Stimulated activated CD4-positive, alpha-beta T cell treated with anti-CD3 and anti-CD28 coated beads, Interleukin-2, amount 100 ng/mL, for 4 hours (primary cell): ENCODE measurements at places on chromosomes 1 and 21.

DNA sequence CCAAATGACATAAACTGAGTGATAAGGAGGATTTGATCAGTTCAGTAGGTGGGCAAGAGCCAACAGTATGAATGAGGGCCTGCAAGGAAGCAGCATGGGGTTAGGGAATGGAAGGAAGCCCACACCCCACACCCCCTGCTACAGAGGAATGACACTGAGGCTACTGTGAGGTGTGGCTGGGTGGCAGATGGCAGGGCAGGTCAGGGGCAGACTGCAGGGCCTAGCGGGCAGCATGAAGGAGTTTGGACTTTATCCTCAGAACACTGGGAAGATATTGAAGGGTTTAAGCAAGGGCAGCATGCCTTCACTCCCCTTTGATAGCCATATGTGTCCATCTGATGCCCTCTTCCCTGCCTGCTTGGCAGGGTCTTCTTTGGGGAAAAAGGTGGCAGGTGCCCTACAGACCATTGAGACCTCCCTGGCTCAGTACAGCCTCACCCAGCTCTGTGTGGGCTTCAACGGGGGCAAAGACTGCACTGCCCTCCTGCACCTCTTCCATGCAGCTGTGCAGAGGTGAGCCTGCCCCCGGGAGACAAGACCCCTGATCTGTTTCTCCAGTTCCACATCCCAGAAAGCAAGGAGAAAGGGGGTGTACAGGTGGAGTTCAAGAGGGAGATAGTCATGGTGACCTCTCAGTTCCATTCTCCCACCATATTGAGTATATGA is 4.1 kb upstream of the LENEP start:
- DNase-seq: no peak

DNA sequence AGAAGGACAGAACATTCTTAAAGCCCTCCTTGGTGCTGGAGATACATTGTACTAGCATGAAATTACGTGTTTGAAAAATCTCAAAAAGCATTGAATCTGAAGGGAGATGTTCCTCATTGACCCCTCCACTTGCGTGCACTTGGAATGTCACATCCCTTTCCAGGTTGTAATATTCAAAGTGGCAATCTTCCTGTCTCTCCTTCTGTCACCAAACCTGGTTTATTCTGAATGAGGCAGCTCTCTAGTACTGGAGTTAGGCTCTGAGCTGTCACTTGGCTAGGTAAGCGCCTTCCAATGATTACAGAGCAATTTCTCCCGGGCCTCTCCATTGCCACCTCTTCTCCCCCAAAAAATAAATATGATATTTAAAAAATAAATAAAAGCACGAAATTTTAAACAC is 855 bp downstream of the DSCAM start:
- no peak for DNase-seq

DNA sequence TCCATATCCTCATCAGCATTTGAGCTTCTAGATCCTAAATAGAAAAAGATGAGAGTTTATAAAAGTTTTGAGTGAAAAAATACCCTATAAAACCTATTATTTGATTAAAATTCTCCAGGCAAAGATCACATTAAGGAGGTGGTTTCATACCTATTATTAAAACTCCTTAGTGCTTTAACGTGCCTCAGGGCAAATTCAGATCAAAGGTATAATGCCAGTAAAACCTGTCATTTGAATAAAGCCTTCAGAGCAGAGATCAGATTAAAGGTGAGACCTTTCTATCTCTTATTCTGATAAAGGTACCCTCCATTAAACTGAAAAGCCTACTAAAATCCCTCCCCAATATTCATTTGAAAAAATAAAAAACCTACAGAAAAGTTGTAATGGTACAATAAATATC is 34.3 kb upstream of the TRIM33 start:
- no peak for DNase-seq

DNA sequence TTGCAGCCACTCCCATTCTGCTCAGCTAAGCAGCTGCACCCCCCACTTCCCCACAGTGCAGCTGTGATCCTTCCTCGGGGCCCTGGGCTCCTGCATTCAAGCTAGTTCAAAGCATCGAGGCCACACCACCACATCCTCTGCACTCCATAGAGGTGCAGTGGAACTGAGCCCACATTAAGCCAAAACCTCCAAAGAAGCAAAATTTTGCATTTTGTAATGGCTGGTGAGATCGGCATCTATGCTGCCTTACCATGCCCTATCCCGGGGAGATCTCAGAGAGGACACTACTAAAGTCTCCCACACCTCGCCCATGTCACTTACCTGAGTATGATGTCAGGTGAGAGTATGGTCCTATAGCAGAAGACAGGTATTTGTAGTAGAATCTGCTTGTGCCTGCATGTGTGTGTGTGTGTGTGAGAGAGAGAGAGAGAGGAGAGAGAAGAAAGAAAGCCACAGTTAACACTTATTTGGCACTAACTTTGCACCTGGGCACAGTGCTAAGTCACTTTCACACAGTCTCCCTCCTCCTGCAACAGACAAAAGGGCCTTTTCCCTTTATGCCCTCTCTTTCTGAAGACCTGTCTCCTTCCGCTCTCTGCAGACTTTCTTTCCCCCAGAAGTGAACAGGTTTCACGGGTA is 89.8 kb downstream of the KIF14 start:
- no peak for DNase-seq

DNA sequence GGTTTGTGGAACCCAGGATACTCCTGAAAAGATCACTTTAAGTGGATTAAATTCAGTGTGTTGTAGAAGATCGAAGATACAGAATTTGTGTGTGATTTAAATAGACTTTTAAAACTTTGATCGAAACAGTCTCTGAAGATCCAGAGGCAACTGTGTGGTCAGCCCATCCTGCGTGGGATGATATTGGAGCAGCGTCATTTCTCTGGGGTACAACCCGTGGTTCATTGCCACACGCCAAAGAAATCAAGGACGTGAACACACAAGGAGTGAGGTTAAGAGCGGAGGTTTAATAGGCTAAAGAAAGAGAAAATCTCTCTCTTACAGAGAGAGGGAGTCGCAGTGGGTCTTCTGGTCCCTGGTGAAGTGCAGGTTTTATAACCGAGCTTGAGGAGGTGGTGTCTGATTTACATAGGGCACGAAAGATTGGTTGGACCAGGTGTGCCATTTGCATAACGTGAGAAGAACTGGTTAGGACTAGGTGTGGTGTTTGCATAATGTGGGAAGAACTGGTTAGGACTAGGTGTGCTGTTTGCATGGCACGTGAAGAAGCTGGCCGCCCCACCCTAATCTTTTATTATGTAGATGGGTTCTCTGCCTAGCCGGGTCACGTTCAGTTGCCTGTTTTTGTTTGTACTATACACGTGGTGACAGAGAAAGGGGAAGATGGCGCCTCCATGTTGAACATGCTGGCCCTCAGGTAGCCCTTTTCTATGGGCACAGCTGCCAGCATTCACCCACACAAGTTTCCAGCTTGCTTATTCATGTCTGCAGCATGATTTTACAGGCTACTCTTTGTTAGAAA is 82.3 kb downstream of the ADSS2 start:
- no peak for DNase-seq

DNA sequence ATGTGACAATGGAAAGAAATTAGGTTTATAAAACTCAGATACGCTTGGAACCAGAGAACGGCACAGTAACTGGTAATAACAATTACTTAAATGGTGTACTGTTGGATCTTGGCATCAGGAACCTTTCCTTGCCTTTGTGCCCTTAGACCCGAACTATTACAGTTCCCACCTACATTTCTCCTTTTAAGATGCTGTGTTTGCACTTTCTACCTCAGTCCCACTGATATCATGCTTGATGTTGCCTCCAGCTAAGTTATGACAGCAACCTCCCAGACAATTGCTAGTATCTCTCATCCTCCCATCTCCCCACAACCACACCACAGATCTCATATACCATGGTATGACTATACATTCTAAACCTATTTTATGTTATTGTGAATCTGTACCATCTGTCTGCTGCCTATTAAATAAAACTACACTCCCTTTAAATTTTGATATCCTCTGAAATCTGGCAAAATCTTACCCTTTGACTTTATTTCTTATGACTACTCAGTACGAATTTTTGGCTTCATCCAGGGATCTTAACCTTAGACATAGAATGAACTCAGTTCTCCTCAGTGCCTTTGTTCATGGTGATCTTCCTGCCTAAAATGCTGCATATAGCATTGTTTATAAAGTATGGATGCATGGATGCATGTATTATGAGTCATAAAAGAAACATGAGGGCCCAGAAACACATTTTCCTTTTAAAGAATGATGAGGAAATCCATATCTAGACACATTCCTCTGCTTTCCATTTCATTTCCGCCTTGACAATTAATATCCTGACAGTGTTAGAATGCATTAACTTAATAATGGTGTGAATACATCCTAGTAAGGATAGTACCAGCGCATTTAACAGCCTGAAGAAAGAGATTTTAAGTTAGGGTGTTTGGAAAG is 64.1 kb downstream of the LRRC8D start:
- DNase-seq: no peak

GRCh38 chr1:194830387-194830786 is 1644.0 kb upstream of the B3GALT2 start:
- no peak for DNase-seq

DNA sequence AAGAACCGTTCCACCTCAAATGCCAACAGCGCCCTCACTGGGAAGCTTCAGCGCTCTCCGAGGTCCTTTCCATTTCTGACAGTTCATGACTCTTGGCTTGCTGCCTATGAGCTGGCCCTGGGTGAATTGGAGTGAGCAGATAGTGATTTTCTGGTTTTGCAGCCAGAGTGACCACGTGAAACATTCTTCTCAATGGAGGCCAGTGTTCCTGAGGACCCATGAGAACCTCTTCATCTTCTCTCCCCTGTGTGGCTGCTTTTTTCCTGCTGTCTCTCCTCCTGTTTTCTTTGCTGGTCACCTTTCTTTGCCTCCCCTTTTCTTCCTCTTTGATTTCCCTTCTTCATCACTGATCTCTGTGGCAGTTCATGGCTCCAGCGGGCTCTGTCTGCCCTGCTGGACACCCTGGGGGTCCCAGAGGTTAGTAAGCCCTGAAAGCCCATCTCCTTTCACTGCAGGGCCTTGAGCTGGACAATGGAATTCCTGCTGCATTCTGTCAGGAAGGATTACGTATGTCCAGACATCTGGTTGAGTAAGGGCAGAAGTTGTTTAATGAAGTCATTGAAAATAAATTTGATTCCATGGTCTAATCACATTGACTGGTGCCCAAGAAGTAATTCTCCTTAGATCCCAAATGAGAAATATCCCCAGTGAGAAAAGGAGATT is 29.9 kb downstream of the VASH2 start:
- no peak for DNase-seq

GRCh38 chr1:23559985-23560741 is 862 bp upstream of the ID3 start:
- no peak for DNase-seq

DNA sequence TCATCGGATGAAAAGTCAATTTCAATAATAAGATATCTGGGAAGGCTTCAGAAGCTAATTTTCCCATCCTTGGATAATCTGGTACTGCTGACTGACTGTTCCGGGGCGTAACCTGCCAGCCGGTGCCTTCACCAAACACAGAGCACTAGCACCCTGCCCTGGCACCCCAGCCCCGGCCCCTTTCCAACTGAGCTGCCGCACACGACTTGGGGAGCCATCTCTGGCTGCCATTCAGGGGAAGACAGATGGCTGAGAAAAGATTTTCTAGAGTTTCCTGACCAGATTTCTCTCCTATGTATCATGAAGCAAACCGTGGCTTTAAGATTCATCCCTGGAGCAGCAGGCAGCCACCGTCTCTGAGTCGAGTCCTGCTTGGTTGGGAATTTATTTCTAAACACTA is 96.0 kb upstream of the SYT6 start:
- no peak for DNase-seq

DNA sequence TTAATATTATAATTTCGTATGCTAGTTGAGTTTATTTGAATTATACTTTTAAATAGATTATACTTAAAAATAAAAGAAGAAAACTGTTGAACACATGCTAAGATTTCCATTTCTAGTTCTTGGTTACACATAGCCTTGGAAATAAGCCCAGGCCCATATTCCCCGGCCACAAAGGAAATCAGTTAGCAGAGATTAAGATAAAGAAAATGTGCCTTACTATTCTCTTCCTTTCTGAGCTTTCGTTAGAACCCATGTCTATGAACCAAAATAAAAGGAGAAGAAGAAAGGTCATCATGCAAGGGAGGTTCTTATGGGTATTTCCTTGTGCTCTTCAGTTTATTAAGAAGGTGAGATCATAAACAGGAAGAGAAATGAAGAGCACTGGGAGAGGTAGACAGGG is 32.3 kb upstream of the CRP start:
- DNase-seq: no peak

- no peak for DNase-seq
These were observed 35.0 kb downstream of the C21orf91 start for GRCh38 chr21:17784180-17784598.

GRCh38 chr1:225422795-225423517 is 4.9 kb downstream of the LBR start:
- no peak for DNase-seq

DNA sequence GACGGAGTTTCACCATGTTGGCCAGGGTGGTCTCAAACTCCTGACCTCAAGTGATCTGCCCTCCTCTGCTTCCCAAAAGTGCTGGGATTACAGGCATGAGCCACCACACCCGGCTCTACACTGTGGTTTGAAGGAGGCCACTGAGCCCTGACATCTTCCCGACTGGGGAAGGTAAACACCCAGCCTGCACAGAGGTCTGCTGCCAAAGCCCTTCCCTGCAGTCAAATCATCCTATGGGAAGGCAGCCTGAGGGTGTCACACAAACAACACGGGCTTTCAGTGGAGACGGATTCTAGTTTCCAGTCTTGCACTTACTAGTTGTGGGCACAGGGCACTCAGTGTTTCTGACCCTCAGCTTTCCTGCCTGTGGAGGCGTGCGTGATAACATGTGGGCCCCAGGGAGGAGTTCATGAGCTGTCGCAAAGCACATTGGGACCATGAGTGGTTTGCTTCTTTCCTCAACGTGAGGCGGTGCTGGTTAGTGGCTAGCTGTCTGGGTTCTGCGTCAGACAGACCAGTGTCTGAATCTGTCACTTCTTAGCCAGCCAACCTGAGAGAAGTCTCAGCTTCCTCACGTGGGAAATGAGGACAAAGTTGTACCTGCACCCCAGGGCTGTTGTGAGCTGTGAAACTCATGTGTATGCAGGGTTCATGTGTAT is 21.5 kb upstream of the OPRD1 start:
- no peak for DNase-seq

DNA sequence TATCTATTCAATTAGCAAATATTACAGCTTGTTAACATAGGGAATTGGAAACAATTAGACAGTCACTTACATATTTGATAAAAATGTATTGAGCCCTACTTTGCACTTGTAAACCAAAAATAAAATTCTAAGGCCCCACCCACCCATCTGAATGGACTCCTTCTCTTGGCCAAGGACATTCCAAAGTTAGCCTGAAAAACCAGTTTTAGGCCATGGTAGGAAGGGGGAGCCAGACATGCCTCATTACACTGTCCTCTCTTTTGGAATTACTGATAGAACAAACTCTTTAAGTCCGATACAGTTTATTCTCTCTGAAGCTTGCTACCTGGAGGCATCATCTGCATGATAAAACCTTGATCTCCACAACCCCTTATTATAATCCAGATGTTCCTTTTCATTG is 28.0 kb upstream of the TSPAN2 start:
- no peak for DNase-seq

- no peak for DNase-seq
These were observed 10.2 kb upstream of the CHI3L2 start for GRCh38 chr1:111217183-111217910.
